ENCODE measurements at places on chromosomes 11 and 22.

DNA sequence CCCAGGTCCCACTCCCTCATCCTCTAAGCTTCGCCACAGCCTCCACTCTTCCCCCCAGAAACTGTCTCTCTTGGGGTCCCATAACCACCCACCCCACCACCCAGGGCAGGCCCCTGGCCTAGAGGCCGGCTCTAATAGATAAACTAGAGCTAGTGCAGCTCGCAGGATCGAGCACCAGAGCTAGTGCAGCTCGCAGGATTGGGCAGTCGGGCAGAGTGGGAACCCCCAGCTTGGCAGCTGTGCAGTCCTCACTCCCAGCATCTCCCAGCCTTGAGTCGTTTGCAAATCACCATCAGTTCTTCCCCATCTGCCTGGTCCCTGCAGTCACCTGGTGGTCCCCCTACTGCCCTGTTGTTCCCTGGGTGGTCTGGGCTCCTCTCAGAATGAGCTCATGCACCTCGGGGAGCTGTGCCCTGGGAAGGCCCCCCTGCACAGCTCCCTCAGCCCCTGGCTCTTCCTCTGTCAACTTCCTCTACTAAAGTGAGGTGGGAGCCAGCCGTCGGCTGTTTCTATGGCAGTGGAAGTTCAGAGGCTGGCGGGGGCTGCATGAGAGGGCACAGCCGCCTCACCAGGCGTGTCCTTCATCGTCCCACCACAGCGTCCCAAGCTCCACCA is 15.5 kb upstream of the SHANK2 start:
- no peak for DNase-seq

DNA sequence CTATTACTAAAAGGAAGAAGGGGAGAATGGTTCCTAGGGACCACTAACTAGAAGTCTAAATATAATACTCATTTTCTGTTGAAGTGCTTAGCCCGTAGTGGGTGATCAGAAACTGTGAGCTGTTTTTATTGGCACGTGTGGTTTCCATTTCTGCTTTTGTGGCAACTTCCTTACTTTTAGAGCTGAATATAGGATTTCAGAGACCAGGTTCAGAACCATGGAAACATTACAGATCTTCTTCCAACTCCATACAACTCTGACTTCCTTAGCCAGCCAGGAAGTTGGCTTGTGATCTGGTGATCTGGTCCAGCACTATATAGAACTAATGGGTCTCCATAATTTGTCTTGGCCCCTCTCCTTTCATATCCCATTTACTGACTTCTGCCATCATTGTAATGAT is 2.6 kb upstream of the ME3 start:
- DNase-seq: no peak

DNA sequence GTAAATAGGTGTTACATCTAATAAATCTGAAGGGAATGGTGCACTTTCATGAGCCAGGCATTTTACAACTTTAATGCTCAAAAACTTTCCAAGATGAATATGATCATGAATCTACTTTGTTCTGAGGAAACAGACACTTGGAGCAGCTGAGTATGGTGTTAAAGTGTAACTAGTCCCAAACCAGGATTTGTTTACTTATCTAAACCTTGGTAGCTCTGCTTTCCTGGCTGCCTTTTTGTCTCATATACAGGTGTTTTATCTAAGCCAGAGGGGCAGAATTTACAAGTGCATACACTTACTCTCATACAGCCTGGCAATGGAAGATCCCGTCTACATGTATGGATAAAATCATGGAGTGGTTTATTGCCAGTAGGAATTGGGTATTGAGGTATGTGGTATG is 171.5 kb downstream of the FAT3 start:
- DNase-seq: no peak

- no peak for DNase-seq
Measured at GRCh38 chr11:101880222-101880621, 34.6 kb upstream of the CEP126 start.

- no peak for DNase-seq
Measured at GRCh38 chr11:35347921-35348331, 71.4 kb downstream of the SLC1A2 start.

DNA sequence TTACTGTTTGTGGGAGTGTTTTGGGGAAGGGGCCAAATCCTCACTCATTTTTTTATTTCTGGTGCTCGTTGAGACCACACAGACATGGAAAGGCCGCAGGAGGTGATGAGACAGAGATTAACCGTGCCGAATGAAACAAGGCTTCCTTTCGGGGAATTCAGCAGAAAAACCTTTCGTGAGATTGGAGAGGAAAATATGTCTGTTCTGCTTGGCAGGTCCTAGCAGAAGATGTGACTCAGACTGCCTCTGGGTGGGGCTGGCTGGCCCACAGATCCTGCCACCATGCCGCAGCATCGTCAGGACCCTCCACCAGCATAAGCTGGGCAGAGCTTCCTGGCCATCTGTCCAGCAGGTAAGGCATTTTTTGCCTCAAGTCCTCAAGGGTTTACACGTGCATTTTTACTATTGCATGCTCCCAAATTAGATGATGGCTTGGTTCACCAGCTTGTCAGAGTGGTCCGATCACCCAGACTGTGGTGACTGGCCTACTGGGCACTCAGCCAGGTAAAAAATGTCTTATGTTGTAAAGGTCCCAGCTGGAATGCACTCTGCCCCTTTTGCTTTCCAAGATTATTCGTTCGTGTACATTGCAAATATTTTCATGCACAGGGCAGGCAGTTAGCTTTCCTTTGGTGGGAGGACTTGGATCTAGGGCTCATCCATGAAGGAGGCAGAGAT is 1.5 kb downstream of the DDB2 start:
- peak; percentile 73 for DNase-seq

All from activated CD4-positive, alpha-beta T cell treated with anti-CD3 and anti-CD28 coated beads, Interleukin-2, amount 50 U/mL, for 4 hours (primary cell).